ENCODE measurements at places on chromosomes 13 and 19.
A peak's percentile ranks its signal among the peaks of the same experiment; 100 is the strongest.

- DNase-seq, result no peak
Observed at GRCh38 chr13:111573801-111574200, 253.4 kb downstream of the TEX29 start.

- DNase-seq, result peak; percentile 78
Observed at GRCh38 chr19:40605216-40605971, 4.2 kb downstream of the LTBP4 start.

DNA sequence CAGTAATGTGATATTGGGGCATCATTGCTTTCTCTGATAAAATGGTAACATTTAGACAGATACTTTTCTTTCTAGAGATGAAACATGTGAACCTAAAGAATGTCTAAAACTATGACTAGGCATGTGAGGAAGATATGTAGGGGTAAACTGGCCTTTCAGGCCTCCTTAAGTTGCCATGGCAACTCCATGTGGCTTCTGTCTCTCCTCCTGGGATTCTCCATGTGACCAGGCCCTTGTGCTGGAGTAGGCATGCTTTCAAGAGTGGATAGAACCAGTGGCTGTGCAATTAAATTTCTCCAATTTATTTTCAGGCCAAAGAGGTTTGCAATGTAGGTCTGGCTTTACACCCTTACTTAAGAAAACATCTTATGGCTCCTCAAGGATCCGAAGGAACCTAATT is 130.8 kb downstream of the OLFM4 start:
- no peak for DNase-seq

DNA sequence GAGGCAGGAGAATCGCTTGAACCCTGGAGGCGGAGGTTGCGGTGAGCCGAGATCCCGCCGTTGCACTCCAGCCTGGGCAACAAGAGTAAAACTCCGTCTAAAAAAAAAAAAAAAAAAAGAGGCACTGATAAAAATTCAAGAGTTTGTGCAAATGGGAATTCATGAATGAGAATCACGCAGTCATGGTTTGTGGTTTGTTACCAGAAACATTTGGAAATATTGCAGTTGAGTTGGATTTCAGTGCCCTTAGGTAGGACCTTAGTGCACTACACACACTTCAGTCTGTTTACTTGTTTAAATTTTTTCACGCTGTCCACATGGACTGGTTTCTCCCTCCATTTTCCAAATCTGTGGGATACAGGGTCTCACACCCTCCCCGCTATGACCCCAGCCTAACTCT is 28.4 kb downstream of the ZNF844 start:
- peak; percentile 7 for DNase-seq

- no peak for DNase-seq
Observed at GRCh38 chr13:109146912-109147647, 517.7 kb downstream of the MYO16 start.

- DNase-seq, result no peak
Observed at GRCh38 chr19:22595918-22596341, 38.2 kb upstream of the ZNF492 start.

DNA sequence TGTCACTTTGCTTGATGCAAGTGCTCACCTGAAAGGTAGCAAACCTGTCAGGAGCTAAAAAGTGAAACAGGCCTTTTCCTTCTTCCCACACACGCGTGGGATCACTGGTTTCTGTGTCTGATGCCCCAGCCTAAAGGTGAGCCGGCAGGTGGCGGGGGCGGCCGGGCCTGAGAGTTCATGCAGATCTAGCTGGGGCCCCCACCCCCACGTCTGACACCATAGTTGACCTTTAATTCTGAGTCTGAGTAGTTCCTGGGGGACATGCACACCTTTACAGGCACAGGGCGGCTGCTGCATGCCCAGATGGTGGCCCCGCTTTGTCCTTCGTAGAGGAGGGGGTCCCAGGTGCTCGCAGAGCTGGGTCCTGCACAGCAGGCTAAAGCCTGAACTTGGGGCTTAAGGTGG is 345.3 kb downstream of the TEX29 start:
- no peak for DNase-seq

DNA sequence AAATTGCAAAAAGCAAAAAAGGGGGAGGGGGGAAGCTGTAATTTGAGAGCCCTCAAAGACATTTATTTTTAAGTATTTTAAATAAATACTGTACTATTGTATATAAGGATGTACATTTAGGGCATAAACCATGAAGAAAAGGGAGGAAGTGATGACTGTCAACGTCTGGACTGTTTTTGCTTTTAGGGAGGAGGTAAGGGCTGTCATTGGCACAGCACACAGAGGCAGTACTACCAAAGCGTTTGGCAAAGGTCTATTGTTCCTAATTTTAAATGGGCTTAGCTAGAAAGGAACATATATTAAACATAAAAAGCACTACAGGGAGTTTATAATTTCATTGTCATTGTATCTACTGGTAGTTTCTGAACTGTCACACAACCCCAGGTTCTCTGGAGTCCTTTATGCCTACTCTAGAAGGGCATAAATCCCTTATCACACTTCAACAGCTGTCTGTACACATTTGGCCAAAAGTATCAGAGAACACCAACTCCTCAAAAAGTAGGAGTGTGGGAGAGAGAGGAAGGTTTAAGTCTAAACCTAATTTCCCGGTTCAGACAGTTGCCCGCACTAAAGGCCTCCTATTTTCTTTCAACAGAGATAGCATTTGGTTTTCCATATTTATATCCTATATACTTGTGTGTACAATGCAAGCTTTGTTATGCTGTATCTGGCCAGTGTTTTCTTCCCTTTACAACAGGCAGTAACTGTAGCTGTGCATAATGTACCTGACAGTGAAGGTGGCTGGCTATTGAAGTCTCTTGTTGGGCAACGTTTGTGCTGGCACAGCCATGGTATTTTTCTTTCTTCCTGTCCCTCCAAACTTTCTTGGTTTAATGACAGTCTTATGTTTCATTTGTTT is 406.2 kb downstream of the KLF5 start:
- DNase-seq, result no peak

- no peak for DNase-seq
Observed at GRCh38 chr13:52378312-52378711, 27.7 kb downstream of the THSD1 start.

- no peak for DNase-seq
Observed at GRCh38 chr19:17216058-17216670, 1.0 kb downstream of the USE1 start.

DNA sequence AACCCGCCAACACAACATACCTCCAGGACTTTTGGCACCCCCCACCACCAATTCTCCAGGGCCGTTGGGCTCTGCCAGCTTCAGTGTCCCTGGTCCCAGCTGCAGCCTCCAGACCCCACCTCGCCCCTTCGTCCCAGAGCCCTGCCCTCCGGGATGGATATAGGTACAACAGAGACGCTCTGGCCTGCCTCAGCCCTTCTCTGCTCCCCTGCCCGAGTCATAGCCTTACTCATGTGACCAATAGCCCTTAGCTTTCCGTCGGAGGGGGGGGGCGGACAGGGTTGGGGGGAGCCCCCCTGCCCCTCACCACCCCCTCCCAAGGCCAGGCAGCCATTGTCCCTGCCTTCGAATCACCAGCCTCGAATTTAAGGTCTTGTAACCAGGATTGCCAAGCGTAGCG is 70.8 kb upstream of the NFIC start:
- no peak for DNase-seq

DNA sequence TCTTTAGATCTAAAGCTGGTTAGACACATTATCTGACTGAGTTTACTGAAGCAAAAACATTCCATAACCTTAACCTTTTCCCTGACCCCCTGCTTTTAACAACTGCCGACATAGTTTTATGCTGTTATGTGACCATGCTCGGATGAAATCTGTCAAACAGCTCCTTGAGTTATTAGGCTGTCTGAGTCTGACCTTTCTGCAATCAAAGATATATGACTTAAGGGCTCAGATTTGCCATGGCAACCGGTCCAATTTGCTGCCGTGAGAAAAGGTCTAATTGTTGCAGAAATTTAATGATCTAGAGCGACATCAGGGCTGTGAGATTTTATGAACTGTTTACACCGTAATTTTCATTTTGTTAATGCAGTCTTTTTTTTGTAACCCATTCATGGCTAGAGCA is 61.8 kb downstream of the URI1 start:
- DNase-seq, result peak; percentile 13

DNA sequence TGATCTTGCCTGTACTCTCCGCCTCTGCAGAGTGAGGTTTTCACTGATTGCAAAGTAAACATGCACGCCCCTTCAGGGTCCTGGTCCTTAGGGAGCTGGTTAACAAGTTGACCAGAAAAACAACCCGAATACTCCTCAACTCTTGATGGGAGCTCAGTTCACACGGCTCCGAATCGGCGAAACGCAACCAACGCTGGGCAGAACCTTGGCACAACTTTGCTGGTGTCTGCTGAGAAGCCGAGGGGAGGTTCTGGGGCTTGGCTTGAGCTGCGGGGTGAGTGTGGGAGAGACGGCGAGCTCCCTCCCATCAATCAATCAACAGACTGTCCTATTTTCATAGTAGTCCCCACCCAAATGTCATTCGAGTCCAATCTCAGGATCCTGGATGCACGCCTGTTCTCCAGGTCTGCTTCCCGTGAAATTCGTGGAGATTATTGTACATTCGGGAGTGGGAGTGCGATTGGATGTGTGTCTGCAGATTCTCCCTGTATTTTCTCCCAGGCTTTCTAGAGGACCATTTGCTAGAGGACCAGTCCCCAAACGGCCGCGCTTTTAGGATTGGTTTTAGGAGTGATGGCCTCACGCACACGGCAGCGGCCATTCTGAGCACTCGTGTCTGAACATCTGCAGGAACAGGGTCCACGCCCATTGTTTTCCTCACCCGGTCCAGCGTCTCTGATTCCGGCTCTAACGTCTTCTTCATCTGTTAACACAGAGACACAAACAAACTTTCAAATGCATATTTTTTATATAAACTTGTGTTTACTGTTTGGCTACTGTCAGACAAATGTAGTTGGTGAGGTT is 51.6 kb upstream of the F7 start:
- DNase-seq, result no peak

All from right kidney (tissue), 9 donors.